ENCODE measurements at places on chromosomes 2 and 18.

DNA sequence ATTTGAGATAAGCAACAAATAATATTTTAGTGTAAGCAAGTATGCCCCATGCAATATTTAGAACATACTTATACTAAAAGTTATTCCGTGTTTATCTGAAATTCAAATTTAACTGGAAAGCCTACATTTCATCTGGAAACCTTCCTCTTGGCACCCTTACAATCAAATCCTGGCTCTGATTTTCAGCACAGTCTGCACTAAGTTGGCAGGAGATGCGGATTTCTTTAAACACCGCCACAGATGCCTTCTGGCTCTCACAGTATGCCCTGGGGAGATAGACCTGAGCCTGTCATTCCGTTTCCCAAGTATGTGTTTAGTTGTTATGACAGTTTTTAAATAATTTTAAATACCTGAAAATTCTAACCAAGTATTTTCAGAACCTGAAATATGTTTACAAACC lies 7.3 kb upstream of the MLPH start:
- no peak for DNase-seq

DNA sequence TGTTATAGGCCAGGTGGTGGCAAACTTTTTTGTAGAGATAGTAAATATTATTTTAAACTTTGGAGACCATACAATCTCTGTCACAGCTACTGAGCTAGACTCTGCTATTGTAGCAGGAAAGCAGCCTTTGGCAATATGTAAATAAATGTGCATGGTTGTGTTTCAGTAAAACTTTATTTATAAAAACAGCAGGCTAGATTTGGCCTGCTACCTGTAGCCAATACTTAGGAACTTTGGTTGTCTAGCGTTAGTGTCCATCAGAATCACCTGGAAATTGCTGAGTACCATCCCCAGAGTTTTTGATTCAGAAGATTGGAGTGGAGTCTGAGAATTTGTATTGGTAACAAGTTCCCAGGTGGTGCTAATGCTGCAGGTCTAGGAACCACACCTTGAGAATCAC lies 23.8 kb upstream of the TNFRSF11A start:
- DNase-seq: no peak

- DNase-seq: no peak
Observed at GRCh38 chr2:158487419-158487818, 30.7 kb downstream of the PKP4 start.

DNA sequence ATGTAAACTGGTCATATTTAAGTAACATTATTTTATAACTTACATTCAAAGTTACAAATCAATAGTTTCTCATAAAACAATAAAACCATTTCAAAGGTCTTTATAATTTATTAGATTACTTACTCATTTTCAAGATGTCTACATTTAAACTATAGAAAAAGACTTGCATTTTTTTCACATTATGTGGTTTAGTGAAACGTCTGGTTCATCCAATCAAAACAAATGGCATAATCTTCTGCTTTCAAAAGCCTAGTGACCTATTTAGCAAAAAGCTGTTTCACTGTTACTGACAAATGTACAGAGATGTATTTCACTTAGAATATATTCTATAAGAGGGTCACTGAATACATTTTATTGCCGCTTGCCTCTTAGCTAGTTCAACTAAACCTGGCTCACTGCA lies 49.3 kb upstream of the MCM6 start:
- DNase-seq: no peak

DNA sequence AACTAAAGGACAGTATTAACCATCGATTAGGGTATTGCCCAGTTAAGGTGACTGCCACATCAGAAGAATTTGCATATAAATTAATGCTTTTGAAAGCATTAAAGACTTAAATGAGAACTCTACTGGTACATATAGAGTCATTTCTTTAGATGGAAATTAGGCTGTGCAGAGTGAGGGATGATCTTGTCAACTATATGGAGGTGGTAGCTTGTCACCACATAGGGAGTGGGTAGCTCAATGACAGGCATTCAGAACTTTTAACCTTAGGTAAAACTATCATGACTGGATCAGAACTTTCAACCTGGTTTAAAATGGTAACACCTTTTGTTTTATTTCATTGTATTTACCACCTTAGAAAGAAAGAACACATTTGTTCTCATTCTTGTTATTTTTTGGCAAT lies 384.6 kb upstream of the LRRTM1 start:
- no peak for DNase-seq

DNA sequence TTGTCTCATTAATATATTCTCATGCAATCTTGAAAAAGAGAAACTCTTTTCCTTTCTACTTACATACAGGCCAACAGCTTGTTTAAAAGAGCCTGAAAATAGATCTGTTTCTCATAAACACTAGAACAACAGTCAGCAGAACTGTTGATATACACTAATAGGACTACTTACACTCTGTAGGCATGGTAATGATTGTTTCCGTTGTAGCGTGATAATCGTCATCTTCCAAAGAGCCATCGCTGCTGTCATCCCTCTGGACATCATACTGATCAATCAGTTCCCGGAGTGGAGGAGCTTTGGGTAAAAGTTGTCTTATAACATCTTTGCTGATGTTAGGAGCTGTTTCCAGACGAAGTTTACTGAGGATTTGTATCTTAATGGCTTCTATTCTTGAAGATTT lies 476 bp downstream of the MSTN start:
- no peak for DNase-seq

GRCh38 chr2:152815634-152816257 lies 97.3 kb downstream of the ARL6IP6 start:
- no peak for DNase-seq

DNA sequence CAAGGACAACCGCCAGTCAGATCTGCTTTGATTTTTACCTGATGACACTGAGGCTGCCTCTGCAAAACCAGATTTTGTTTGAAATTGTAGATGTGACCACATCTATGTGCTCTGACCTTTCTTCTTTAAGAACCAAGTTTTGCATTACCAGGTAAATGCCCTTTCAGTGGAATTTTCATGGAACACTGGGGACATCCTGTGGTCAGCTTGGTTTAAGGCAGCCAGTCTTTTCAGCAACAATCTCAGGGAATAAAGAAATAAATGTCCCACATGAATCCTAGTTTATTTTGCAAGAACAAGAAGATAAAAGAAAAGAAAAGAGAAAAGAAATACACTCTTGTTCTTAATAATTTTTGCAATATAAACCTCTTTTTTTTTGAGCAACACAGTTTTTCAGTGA lies 90.6 kb downstream of the POU3F3 start:
- DNase-seq: no peak

DNA sequence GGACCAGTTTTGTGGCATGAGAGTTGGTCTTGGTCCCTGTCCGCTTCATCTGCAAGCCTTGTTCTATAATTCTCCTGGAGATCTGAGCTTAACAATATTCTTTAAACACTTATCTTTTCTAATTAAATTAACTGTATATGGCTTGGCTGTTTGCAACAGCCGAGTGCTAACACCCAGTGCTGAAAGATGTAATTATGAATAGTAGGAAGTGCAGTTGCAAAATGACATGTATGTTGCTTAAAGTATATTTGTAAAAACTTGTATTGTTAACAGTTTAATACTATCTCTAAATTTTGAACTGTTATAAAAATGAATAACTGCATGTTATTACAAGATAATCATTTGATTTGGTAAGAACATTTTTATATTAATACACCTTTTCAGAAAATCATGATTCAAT lies 45.1 kb downstream of the CCDC102B start:
- no peak for DNase-seq

DNA sequence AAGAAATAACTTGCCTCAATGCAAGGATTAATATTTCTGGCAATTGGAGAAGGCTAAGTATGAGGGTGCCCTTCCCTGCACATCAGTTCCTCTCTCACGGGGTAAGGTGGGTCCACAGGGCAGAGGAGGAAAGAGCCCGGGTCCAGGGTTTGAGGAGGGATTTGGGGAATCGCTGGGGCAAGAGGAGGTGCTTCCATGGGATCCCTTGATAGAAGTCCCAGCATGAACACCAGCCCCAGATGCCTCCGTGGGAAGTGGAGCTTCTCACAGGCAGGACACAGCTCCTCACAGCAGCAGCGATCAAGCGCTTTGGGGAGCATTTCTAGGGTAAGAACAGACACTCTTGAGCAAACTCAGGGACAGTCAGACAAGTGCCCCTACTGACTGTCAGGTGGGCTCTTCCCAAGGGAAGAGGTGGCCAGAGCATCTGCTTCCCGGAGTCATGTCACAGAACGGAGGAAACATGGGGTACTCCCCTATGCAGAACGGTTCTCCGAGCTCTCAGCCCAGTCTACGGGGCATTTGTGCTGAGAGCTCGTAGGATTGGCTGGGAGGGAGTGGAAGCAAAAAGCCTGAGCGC lies 218.9 kb upstream of the ARL4C start:
- no peak for DNase-seq

DNA sequence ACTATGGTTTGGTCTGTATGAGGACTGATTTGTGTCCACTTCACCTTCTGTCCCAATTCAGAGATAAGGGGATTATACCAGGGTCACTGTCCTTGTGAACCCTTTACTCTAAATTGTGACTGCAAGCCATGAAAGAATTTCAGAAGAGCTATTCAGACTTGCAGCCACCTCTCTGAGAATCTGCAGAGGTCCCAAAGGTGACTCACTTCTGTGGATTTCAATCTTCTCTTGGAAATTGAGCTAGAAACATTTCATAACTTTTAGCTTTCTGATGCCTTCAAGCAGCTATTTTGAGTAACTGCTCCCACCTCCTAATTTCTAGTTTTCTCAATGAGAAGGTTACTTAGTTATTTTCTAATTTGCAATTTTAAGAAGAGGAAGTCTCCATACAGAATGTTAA lies 1242.4 kb upstream of the ACVR2A start:
- no peak for DNase-seq

DNA sequence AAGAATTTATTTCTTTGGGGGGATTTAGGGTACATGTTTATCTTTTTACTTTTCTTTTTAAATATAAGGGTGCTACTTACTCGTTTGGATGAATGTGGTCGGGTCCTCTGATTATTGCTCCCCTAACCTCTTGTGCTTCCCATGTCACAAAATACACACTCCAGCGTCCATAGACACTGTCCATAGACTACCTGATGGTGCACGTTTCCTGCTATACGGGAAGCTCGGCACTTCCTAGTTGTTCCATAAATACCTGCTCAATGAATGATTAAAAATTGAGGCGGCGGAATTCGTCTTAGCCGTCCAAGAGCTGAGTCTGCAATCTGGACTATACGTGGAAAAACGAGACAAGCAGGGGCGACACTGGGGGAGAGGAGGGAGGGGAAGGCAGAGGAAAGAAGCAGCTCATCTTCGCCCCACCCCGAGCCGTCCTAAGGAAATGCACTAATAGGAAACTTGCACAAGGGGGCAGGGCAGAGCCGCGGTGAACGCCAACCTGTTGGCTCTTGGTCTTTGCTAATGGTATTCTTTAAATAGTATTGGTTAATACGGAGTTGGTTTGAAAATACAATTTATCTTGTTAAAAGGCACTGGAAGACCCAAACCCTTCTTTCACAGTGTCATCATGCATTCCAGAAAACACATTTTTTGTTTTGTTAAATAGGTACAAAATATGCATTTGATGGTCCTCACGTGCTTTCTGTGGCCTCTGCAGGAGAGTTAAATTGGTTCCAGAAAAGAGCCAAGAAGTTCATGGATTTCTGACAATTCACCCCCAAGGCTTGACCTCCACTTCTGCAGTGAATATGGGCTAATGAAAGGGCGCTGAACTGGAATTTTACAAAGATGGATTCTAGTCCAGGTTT lies 73.0 kb upstream of the KCTD1 start:
- no peak for DNase-seq

GRCh38 chr2:70508711-70509462 lies 44.7 kb downstream of the TGFA start:
- DNase-seq: no peak

DNA sequence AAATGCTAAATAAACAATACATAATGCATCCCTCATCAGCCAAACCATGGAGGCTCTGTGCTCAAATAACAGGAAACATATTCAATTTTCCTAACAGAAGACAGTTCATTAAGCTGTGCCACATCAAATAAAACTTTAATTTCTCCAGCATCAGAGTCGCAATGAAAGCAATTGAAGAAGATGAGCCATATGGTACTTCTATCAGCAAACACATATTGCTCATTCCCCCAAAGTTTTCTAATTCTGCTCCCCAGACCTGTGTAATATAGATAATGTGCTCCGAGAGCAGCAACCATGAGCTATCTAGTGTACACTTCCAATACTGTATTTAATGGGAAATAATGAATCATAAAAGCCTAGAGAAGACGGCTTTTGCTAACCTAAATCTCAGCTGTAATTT lies 263.2 kb downstream of the MEIS1 start:
- no peak for DNase-seq

- DNase-seq: no peak
Observed at GRCh38 chr18:21513292-21513691, 87.2 kb downstream of the ESCO1 start.

DNA sequence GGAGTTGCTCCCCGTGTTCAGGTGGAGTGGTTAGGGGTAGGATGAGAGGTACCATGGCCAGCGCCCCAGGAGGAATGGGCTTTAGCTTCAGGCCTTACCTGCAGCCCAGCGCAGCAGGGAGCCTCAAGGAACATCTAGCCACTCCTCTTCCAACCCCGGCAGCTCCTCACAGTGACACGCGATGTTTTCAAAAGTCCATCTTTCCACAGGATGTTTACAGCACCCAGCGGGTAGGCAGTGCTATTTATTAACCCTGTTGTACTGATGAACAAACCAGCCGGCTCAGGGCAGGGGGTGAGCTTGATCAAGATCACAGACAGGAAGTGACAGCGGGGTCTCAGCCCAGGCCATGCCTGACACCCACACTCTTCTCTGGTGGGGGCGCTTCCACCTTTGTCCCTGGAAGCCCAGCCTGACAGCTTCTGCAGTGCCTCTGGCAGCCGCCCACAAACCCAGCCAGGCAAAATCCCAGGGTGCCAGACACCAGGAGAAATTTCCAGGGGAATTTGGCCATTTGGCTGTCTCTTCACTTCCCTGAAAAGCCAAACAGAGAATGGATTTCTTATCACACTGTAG lies 18.4 kb upstream of the PRLH start:
- DNase-seq: no peak

DNA sequence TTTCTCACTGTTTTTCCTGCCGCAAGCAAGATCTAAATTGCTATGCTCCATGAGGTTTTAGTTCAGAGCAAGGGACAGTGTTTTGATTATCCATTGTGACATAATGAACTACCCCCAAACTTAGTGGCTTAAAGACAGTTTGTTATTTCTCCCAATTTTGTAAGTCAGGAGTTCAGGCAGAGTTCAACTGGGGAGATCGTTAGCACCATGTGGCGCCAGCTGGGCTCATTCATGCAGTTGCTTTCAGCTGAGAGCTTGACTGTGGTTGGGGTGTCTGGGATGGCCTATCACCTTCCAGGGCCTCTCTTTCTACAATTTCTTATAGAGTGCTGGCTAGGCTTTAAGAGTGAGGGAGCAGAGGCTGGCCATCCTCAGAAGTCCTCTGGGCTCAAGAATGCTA lies 382.9 kb upstream of the CELF4 start:
- no peak for DNase-seq

- DNase-seq: no peak
Observed at GRCh38 chr18:73270920-73271634, 403.3 kb upstream of the NETO1 start.

GRCh38 chr18:80194874-80195570 lies 52.3 kb downstream of the PARD6G start:
- DNase-seq: no peak

Measured in uterus (tissue), 4 donors.